ENCODE measurements at places on chromosomes 16 and 17. TPM values are rescaled to one million over a fixed set of nuclear protein-coding genes. Genes with fewer than 3 reads are reported as not detected.

DNA sequence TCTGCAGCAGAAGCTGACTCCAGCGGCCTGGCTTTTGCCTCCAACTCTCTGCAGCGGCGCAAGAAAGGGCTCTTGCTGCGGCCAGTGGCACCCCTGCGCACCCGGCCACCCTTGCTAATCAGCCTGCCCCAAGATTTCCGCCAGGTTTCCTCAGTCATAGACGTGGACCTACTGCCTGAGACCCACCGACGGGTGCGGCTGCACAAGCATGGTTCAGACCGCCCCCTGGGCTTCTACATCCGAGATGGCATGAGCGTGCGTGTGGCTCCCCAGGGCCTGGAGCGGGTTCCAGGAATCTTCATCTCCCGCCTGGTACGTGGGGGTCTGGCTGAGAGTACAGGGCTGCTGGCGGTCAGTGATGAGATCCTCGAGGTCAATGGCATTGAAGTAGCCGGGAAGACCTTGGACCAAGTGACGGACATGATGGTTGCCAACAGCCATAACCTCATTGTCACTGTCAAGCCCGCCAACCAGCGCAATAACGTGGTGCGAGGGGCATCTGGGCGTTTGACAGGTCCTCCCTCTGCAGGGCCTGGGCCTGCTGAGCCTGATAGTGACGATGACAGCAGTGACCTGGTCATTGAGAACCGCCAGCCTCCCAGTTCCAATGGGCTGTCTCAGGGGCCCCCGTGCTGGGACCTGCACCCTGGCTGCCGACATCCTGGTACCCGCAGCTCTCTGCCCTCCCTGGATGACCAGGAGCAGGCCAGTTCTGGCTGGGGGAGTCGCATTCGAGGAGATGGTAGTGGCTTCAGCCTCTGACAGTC is 1.3 kb downstream of the PARD6A start:
- DNase-seq: no peak

Gene CTRB2
- 32,261 TPM for total RNA-seq

Gene OR2C1
- not detected for total RNA-seq

Gene TEX19
- total RNA-seq: not detected

DNA sequence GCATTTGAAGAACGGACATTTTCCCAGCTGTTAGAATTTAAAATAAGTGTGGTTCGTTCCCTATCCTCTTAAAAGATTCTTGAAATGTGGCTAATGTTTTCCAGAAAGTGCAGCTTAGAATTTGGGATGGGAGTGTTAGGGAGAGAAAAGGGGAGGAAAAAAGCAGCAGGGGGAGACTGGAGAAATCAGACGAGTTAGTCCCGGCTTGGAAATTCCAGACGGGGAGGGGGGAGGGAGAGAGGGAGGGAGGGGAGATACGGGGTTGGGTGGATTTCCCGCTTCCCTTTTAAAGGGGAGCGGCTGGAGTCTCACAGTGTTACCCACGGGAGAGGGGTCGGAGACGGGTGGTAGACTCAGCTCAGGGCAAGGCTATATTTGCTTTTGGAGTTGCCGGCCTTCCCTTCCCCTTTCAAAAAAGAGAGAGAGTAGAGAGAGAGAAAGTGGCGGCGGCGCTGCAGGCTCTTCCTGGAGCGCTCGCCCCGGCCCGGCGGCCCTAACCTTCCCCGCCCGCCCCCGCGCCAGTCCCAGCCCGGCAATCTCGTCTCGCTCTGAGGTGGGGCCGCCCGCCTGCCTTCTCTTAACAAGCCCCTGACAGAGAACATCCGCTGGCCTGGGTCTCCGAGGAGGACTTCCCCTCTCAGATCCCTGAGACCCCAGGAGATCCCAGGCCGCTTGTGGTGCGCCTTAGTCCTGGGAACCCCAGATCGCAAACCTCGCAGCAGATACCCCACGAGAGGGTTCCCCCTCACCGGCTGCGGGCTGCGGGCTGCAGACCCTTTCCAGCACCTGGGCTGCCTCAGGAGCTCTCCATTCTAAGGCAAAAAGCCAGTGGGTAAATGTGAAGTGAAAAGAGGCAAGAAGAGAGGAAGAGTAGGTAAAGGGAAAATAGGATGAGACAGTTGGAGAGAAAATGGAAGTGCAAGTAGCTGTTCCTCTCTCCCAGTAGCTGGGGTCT is 6.6 kb downstream of the IGF2BP1 start:
- no peak for DNase-seq

DNA sequence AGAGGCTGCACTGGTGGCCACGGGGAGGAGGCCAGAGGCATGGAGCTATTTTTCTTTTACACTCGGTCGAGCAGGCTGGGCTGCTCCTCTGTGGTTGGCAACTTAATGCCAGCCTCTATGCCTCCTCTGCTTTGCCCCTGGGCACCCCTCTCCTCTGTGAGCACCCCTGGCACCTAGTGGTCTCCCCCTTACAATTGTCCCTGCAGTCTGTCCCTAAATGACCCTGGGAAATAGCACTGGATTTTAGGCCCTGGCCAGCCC is 27.0 kb downstream of the LRRC75A start:
- DNase-seq: no peak

GRCh38 chr17:1709971-1710806 is at the start of gene TLCD2:
TLCD2 (minus strand) TSS chr17:1710377; CDS start chr17:1710242, 135 bp downstream.
- DNase-seq: peak; percentile 73
